Omental fat pad (tissue), 4 donors: ENCODE measurements at places on chromosomes 11 and 22.

- no peak for DNase-seq
Observed at GRCh38 chr11:119365071-119365591, 16.4 kb downstream of the USP2 start.

DNA sequence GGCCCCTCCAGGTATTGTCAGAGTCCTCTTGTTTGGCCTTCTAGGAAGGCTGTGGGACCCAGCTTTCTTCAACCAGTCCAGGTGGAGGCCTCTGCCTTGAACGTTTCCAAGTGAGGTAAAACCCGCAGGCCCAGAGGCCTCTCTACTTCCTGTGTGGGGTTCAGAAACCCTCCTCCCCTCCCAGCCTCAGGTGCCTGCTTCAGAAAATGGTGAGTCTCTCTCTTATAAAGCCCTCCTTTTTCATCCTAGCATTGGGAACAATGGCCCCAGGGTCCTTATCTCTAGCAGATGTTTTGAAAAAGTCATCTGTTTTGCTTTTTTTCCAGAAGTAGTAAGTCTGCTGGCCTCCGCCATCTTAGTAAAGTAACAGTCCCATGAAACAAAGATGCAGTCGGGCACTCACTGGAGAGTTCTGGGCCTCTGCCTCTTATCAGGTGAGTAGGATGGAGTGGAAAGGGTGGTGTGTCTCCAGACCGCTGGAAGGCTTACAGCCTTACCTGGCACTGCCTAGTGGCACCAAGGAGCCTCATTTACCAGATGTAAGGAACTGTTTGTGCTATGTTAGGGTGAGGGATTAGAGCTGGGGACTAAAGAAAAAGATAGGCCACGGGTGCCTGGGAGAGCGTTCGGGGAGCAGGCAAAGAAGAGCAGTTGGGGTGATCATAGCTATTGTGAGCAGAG, at the start of gene CD3E:
CD3E (plus strand) TSS at position 163 of the 681 bp plus-strand sequence; CDS start at position 386, 223 bp downstream.
- DNase-seq, result no peak

- no peak for DNase-seq
Observed at GRCh38 chr22:43039800-43040199, 24.9 kb upstream of the PACSIN2 start.

- DNase-seq, result no peak
Observed at GRCh38 chr22:17477391-17477833, 85.9 kb upstream of the SLC25A18 start.

DNA sequence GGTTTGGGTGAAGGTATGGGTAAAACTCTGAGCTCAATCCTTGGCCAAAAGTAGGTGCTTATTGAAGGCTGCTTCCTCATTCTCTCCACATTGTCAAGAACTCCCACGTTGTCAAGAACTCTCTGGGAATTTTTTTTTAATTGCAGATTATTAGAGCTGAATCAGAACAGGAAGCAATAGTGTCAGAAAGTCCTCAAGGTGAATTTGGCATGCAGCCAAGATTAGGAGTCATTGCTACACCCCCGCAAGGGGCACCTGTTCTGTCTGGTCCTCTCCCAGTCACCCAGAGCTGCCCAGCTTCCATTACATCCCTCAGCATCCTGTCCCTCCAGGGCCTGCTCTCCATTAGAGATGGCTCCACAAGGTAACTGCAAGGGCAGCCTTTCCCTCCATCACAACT, 996.5 kb downstream of the OPCML start:
- DNase-seq, result no peak
